ENCODE measurements at places on chromosomes 1 and 21. TPM values are rescaled to one million over a fixed set of nuclear protein-coding genes. Genes with fewer than 3 reads are reported as not detected.

The FNBP1L gene
- total RNA-seq = 8.7 TPM

The FLAD1 gene
- 13.0 TPM for total RNA-seq

The MAP3K7CL gene
- total RNA-seq = 43.7 TPM

The MRPL24 gene
- 54.9 TPM for total RNA-seq

The SLC45A1 gene
- 5.6 TPM for total RNA-seq

The CELA3A gene
- not detected for total RNA-seq

The CNR2 gene
- not detected for total RNA-seq

Measured in smooth muscle cell of the pulmonary artery (primary cell).